ENCODE measurements at places on chromosomes 12 and 14. TPM values are rescaled to one million over a fixed set of nuclear protein-coding genes. Genes with fewer than 3 reads are reported as not detected.

The SPX gene
- 1.7 TPM for total RNA-seq

DNA sequence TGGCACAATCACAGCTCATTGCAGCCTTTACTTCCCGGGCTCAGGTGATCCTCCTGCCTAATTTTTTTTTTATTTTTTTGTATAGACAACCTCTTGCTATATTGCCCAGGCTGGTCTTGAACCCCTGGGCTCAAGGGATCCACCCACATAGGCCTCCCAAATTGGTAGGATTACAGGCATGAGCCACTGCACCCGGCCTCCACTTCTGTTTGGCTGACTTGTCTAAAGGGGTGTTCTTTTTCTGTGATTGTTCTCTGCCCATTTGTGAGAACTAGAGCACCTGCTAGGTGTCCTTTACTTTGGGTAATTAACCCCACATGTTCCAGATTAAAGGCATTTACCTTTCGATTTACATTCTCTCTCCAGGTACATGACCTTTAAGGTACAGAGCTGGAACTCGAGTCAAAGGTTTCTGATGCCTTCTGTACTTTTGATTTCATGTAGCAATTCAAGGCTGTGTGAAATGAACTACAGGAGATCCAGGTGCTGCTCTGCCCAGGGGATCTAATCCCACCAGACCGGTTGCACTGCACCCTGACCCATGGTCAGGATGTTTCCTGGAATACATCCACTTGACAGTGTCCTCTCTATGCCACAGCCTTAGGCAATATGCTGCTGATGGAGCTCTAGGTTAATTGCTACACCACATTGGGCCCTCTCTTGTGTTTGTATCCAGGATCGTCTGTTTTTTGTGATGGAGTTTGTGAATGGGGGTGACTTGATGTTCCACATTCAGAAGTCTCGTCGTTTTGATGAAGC is 163.6 kb downstream of the PRKCH start:
- peaks cover 34% of the 10 kb centered on the region for H3K4me1 ChIP-seq
- no peak for DNase-seq
- no peak overlapping the region for H3K4me3 ChIP-seq
- H3K27me3 ChIP-seq, result no peaks in the 10 kb centered on the region

GRCh38 chr14:55641954-55642353 is 61.9 kb downstream of the KTN1 start:
- no peaks in the 10 kb centered on the region for H3K4me1 ChIP-seq
- H3K36me3 ChIP-seq, result peaks cover 66% of the 10 kb centered on the region
- no peak overlapping the region for H3K27ac ChIP-seq
- no peak for DNase-seq
- no peaks in the 10 kb centered on the region for H3K27me3 ChIP-seq
- no peak overlapping the region for H3K4me3 ChIP-seq

GRCh38 chr12:110844551-110845338 is 2.0 kb upstream of the CCDC63 start:
- DNase-seq, result no peak
- H3K27me3 ChIP-seq, result peaks cover 20% of the 10 kb centered on the region

The ZC3H10 gene
- 8.4 TPM for total RNA-seq

The CS gene
- total RNA-seq, result 159 TPM

DNA sequence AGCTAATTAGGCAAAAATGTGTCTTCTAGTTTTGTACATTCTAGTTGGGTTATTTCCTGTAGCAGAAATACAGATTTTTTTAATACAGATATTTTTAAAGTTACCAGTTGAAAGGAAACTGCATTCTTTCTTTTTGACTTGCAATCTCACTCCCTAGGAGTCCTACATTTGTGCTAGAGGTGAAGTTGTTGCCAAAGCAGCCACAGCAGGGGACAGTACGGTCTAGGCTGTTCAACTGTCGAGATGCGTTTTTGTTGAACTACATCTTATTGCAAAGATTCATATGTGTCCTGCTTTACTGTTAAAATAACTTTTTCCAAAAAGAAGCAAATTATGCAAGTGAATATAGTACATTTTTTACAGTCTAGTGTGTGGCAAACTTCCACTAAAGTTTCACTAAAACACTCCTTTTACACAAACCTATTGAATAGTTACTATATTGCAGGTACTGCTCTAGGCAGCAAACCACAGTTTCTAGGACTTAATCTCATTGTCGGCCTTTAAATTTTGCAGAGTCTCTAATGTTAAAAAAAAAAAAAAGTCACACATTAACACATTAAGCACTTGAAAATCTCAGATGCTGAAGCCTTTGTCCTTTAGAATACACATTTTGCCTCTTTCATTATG is 30.2 kb upstream of the SRGAP1 start:
- H3K4me3 ChIP-seq, result no peak overlapping the region
- no peak for DNase-seq
- no peaks in the 10 kb centered on the region for H3K36me3 ChIP-seq
- no peaks in the 10 kb centered on the region for H3K27me3 ChIP-seq
- H3K27ac ChIP-seq, result no peak overlapping the region

DNA sequence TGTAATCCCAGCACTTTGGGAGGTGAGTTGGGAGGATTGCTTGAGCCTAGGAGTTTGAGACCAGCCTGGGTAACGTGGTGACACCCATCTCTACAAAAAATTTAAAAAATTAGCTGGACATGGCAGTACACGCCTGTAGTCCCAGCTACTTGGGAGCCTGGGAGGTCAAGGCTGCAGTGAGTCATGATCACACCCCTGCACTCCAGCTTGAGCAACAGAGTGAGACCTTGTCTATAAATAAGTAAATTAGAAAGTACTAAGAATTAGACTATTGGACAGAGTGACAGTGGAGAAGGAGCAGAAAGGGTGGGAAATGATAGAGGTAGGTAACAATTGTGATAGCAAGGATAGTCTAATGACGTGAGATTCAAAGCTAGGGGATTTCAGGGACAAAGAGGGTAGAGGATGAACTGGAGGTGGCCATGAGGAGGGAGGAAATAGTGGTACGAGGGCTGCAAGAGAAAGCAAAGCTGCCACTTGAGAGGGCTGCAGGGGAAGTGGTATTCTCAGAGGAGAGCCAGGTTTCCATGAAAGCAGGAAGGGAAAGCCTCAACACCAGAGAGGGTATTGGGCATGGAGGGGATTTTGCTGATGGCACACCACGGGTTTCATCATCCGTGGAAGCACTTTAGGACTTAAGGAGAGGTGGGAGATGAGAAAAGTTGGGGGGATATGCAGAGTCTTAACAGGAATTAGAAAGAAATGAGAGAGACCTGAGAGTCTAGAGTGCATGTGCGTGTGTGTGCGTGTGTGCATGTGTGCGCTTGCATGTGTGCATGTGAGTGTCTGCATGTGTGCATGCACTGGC is 85.6 kb downstream of the SYNE2 start:
- H3K36me3 ChIP-seq, result no peaks in the 10 kb centered on the region
- no peak overlapping the region for H3K27ac ChIP-seq
- no peaks in the 10 kb centered on the region for H3K4me1 ChIP-seq
- no peaks in the 10 kb centered on the region for H3K27me3 ChIP-seq
- H3K4me3 ChIP-seq, result no peak overlapping the region

DNA sequence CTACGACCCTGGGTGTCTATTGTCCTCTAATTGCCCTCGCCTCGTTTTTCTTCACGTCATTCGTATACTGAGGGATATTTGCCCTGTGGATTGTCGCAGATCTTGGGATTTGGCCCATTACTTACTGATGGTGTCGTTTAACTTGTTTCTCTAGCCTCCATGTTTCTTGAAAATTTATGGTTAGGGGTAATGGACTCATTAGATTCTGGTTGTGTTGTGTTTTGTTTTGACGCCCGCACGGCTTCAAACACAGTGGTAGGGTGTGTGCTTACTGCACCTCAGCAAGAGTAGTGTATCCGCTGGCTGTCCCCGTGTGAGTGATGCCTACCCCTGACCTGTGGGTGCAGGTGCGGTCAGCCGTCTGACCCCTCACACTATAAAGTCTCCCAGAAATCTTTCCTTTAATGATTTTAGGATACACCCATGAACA is 874 bp upstream of the RNU6-8 start:
- peak overlapping the region; percentile 94 for H3K27ac ChIP-seq
- peaks cover 7% of the 10 kb centered on the region for H3K4me1 ChIP-seq
- no peaks in the 10 kb centered on the region for H3K36me3 ChIP-seq
- H3K27me3 ChIP-seq, result no peaks in the 10 kb centered on the region
- peak overlapping the region; percentile 91 for H3K4me3 ChIP-seq

GRCh38 chr14:55957950-55958349 is 160.3 kb upstream of the PELI2 start:
- H3K27me3 ChIP-seq, result no peaks in the 10 kb centered on the region
- H3K36me3 ChIP-seq, result no peaks in the 10 kb centered on the region
- no peaks in the 10 kb centered on the region for H3K4me1 ChIP-seq
- no peak overlapping the region for H3K27ac ChIP-seq
- no peak for DNase-seq

- H3K4me1 ChIP-seq, result no peaks in the 10 kb centered on the region
- H3K4me3 ChIP-seq, result no peak overlapping the region
- no peak for DNase-seq
- H3K27ac ChIP-seq, result no peak overlapping the region
These were observed 165.7 kb downstream of the SRGAP1 start for GRCh38 chr12:64010069-64010686.

The BIN2 gene
- 26.1 TPM for total RNA-seq

- no peaks in the 10 kb centered on the region for H3K27me3 ChIP-seq
- DNase-seq, result no peak
- no peak overlapping the region for H3K4me3 ChIP-seq
- H3K4me1 ChIP-seq, result no peaks in the 10 kb centered on the region
- H3K27ac ChIP-seq, result no peak overlapping the region
These were observed 32.1 kb downstream of the ZFYVE26 start for GRCh38 chr14:67784244-67784823.

The IAPP gene
- total RNA-seq, result not detected

GRCh38 chr12:53289891-53290290 is 5.5 kb upstream of the PFDN5 start:
- no peak overlapping the region for H3K27ac ChIP-seq
- H3K36me3 ChIP-seq, result no peaks in the 10 kb centered on the region
- no peak for DNase-seq
- H3K27me3 ChIP-seq, result no peaks in the 10 kb centered on the region
- H3K4me1 ChIP-seq, result no peaks in the 10 kb centered on the region
- no peak overlapping the region for H3K4me3 ChIP-seq

DNA sequence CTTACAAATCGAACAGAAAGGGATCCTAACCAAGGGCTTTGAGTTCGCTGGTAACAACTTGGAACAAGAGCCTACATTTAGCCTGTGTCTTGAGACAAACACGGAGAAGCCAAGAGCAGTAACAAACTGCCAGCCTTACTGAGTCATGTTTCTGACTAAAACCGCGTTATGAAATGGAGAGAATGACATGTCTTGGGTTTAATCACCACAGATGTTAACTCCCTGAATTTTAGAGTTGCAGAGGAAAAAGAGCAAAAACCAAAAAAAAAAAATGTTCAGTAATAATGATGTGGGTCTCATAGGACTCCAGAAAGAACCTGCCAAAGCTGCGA is 1.0 kb downstream of the BLTP3B start:
- peak overlapping the region; percentile 98 for H3K4me3 ChIP-seq
- peaks cover 19% of the 10 kb centered on the region for H3K4me1 ChIP-seq
- no peaks in the 10 kb centered on the region for H3K36me3 ChIP-seq
- H3K27ac ChIP-seq, result peak overlapping the region; percentile 97
- no peak for DNase-seq

DNA sequence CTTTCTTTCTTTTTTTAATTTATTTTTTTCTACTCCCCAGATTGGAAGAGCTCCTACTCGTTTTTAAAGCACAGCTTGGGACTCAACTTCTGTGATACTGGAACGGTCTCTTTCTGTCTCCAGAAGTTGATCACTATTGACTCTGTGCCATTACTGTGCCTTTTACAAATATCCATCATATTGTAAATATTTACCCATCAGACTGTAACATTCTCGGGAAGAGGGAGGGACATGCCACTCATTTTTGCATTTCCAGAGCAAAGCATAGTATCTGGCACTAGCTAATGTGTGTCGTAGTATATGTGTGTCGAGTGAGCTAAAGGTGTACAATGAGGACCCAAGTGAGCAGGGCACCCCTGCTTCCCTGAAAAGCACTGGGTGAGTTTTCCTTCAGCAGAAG is 24.0 kb upstream of the GSG1 start:
- no peaks in the 10 kb centered on the region for H3K4me1 ChIP-seq
- H3K27ac ChIP-seq, result no peak overlapping the region
- H3K36me3 ChIP-seq, result no peaks in the 10 kb centered on the region
- no peak for DNase-seq
- H3K27me3 ChIP-seq, result no peaks in the 10 kb centered on the region
- no peak overlapping the region for H3K4me3 ChIP-seq

The HOXC12 gene
- not detected for total RNA-seq

The SLC6A15 gene
- not detected for total RNA-seq

DNA sequence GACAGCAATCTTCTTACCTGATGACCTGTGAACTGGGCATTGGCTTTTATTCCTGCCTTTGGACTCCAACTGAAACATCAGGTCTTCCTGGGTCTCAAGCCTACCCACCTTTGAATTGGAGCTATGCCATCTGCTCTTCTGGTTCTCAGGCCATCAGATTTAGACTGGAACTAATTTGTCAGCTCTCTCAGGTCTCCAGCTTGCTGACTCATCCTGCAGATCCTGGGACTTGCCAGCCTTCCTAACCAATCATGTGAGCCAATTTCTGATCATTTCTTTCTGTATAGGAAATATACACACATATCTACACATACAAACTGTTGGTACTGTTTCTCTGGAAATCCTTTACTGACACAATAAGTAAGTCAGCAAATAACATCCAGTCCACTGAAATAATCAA is 65.3 kb upstream of the TSPAN8 start:
- H3K27ac ChIP-seq, result no peak overlapping the region
- no peaks in the 10 kb centered on the region for H3K27me3 ChIP-seq
- H3K36me3 ChIP-seq, result no peaks in the 10 kb centered on the region
- H3K4me3 ChIP-seq, result no peak overlapping the region
- H3K4me1 ChIP-seq, result peaks cover under 1% of the 10 kb centered on the region

DNA sequence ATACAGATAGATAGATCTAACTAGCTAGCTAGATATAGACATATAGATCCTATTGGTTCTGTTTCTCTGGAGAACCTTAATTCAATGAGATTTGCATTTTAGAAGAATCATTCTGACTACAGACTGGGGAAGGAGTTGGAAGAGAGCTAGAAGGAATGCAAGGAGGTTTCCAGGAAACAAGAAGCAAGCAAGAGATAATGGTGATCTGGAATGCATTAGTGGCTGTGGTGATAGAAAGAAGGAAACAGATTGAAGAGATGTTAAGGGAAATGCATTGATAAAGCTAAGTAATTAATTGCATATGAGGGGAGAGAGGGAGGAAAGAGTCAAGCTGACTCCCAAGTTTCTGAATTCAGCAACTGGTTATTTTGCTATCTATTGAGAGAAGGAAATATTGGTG is 42.7 kb downstream of the DBX2 start:
- no peak overlapping the region for H3K27ac ChIP-seq
- H3K4me1 ChIP-seq, result no peaks in the 10 kb centered on the region
- no peaks in the 10 kb centered on the region for H3K36me3 ChIP-seq
- no peak overlapping the region for H3K4me3 ChIP-seq
- DNase-seq, result no peak
- H3K27me3 ChIP-seq, result no peaks in the 10 kb centered on the region

- peaks cover 20% of the 10 kb centered on the region for H3K36me3 ChIP-seq
- H3K27me3 ChIP-seq, result no peaks in the 10 kb centered on the region
- peaks cover 16% of the 10 kb centered on the region for H3K4me1 ChIP-seq
- no peak overlapping the region for H3K27ac ChIP-seq
- no peak for DNase-seq
These were observed 11.8 kb upstream of the POLR3B start for GRCh38 chr12:106345746-106346145.

Data from upper lobe of right lung (tissue), 1 donor.